ENCODE measurements at places on chromosomes 6 and 20.

GRCh38 chr6:11543919-11544518, 6.5 kb downstream of the TMEM170B start:
- no peak for DNase-seq

DNA sequence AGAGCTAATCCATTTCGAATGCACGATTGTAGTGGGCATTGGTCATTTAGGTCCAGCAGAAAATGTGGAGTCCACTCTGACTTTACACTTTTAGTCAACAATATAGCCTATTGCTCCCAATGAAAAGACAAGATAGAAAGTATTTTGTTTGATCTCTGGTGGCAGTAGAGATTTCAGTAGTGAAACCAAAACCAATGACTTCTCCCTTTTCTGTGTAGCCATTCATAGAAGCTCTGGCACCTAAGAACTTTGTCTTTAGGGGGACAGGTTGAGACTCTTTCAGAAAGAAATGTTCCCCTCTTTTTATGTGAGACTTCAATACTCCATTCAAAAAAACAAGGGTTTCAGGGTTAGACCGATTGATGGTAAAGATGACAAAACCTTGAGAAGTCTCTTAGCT, 510.8 kb upstream of the POU3F2 start:
- no peak for DNase-seq

GRCh38 chr6:138455746-138456400, 43.4 kb downstream of the NHSL1 start:
- DNase-seq: no peak

GRCh38 chr6:1917626-1918371, 308.1 kb downstream of the FOXC1 start:
- DNase-seq: no peak

GRCh38 chr20:50842821-50843220, 48.0 kb downstream of the BCAS4 start:
- DNase-seq: no peak

- DNase-seq: no peak
These were observed 65.3 kb downstream of the KAT14 start for GRCh38 chr20:18202966-18203365.

Data from NCI-H1694 (cell line).